Dermis blood vessel endothelial cell (primary cell): ENCODE measurements at places on chromosomes 5 and 9. TPM values are rescaled to one million over a fixed set of nuclear protein-coding genes. Genes with fewer than 3 reads are reported as not detected.

DNA sequence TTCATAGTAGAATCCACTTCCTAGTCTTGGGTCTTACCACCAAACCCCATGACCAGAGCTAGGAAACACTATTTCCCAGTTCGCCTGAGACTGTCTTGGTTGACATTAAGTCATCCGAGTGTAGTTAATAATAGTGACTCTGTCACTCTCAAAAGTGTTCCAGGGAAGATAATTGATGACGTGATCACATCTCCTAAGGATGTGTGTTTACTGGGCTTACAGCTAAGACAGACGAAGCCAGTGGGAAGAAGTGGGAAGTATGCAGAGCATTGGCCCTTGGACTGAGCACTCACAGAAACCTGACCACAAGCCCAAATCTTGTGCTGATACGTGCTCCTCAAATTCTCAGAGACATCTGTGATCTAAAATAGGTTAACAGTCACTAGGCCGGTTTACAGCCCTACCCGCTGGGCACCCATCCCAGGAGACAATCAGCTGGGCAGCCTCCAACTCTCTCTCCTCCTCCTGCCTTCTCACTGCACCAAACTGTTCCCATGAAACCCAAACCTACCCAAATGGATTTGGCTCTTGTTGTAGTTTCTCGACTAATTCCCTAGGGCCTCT is 316.6 kb downstream of the TLE1 start:
- no peak for DNase-seq

DNA sequence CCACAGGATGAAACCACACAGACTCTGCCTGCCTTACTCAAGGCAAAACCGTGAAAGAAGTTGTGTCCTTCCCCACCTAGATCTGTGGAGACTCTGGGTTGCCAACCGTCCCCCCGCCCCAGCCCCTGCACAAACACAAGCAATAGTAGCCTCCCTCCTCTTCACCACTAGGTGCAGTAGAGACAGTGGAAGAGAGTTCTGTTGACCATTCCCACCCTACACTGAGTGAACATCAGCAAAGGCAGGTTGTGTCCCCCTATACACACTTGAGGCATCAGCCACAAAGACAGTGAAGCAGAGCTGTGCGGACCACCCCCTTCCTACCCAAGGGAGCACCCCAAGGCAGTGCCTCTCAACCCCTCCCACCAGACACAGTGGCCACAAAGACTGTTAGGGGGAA is 223.7 kb upstream of the NFIL3 start:
- DNase-seq = no peak

- DNase-seq = no peak
Observed at GRCh38 chr9:116476002-116476401, 211.1 kb upstream of the TRIM32 start.

- DNase-seq = no peak
Observed at GRCh38 chr9:91658513-91659105, 235.0 kb upstream of the NFIL3 start.

- no peak for DNase-seq
Observed at GRCh38 chr9:113954591-113954990, 78.5 kb downstream of the ZNF618 start.

The ACOT12 gene
- 0.37 TPM in 1 of 2 replicates, not detected in the other for total RNA-seq

The RNF183 gene
- total RNA-seq = not detected in 2 replicates

The C7 gene
- under 0.01 and 0.28 TPM in 2 replicates for total RNA-seq

The HMMR gene
- 16.2 and 60.2 TPM in 2 replicates for total RNA-seq
